ENCODE measurements at places on chromosomes 2 and 18.

DNA sequence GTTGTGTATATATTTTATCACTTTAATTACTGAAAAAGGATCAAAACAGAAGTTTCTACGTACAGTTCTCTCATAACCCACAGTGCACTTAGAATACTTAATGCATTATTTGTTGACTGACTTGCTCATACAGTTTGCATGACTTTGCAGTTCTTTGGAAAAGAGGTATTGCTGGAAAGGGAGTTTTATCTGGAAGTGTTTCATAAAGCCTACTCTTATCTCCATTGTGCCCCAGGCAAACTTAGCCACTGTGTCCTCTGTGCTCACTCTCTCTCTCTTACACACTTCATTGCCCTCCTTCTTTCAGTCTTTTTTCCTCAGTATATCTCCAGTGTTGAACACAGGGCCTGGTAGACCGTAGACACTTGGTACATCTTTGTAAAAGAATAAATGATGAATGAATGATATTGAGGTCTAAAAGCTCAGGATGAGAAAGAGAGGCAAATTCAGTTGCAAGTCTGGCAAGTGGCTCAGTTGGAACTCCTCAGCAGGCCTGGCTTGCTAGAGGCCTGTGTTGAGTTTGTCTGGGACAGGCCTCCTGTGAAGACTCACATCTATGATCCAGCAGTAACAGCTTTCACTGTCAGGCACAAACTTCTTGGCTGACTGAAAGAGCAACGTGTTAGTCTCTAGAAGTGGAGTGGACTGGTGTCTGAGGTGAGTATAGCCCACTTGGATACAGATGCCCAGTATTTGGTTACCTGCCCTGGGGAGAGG lies 56.1 kb downstream of the SETBP1 start:
- DNase-seq = no peak

DNA sequence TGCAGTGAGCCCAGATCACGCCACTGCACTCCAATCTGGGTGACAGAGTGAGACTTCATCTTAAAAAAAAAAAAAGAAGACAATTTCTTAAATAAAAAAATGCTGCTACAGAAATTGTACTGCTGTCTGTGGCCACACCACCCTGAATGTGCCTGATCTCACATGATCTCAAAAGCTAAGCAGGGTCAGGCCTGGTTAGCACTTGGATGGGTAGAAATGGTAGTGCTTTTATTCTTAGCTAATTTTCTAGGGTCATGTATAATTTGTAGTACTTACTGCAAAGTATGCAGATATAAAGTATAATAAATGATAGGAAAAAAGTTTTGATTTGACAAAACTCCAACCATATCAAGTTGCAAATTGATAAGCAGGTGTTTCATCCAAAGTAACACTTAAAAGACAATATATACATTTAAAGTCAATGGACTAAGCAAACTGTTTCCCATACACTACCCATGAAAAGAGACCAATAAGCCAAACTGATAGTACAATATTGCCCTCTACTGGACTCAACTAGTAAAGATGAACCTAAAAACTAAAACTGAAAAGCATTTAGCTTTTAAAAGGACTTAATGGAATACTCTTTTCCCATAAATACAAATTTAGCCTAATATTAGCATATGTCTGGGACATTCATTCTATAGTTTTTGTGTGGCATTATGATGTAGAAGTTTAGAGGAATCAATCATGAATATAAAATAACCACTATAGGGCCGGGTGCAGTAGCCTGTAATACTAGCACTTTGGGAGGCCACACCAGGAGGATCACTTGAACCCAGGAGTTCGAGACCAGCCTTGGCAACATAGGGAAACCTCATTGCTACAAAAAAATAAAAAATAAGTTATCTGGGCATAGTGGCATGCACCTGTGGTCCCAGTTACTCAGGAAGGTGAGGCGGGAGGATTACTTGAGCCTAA lies 18.6 kb upstream of the PEX13 start:
- DNase-seq = no peak

GRCh38 chr18:48773821-48774220 lies 176.9 kb downstream of the SMAD7 start:
- no peak for DNase-seq

GRCh38 chr2:15945909-15946705 lies 5.8 kb downstream of the MYCN start:
- DNase-seq = no peak

GRCh38 chr2:162318328-162319180 lies at the start of gene IFIH1:
IFIH1 (minus strand) TSS chr2:162318684; CDS start chr2:162318307, 377 bp downstream.
- DNase-seq = peak; percentile 60

- DNase-seq = no peak
Measured at GRCh38 chr2:4964579-4964978, 727.6 kb upstream of the SOX11 start.

- no peak for DNase-seq
Measured at GRCh38 chr2:200770847-200771246, 40.9 kb upstream of the BZW1 start.

All from stimulated activated CD4-positive, alpha-beta T cell treated with anti-CD3 and anti-CD28 coated beads, Interleukin-1b, Interleukin-23, amount 100 ng/mL, for 24 hours (primary cell).